ENCODE measurements at places on chromosomes 12 and 14.

GRCh38 chr12:94027561-94027960, 120.8 kb upstream of the PLXNC1 start:
- DNase-seq = no peak

- DNase-seq = no peak
Observed at GRCh38 chr14:97218691-97219430, 421.7 kb downstream of the VRK1 start.

- no peak for DNase-seq
Observed at GRCh38 chr12:76441016-76441415, 92.8 kb upstream of the BBS10 start.

GRCh38 chr14:60183741-60184140, 18.5 kb upstream of the DHRS7 start:
- no peak for DNase-seq

- no peak for DNase-seq
Observed at GRCh38 chr14:69879175-69880043, at the start of gene SMOC1. Gene SMOC1, plus strand, starts transcription at chr14:69879416. Its CDS starts 263 bp downstream, at chr14:69879679.

GRCh38 chr12:115864396-115864795, 413.1 kb downstream of the MED13L start:
- DNase-seq = no peak

GRCh38 chr12:27342536-27342935, 9.9 kb downstream of the BMAL2 start:
- DNase-seq = no peak

GRCh38 chr14:61418746-61419145, 97.4 kb downstream of the PRKCH start:
- no peak for DNase-seq

GRCh38 chr12:77401064-77401769, 335.8 kb upstream of the E2F7 start:
- no peak for DNase-seq

GRCh38 chr12:6943722-6944380, at the start of the genes C12orf57 and RNU7-1:
Gene C12orf57, plus strand, starts transcription at chr12:6944022. Its CDS starts 100 bp downstream, at chr12:6944122.
Gene RNU7-1, plus strand, starts transcription at chr12:6943816.
- peak; percentile 93 for DNase-seq

GRCh38 chr14:32209471-32209870, 6.4 kb upstream of the RNU6-8 start:
- DNase-seq = no peak

- peak; percentile 40 for DNase-seq
Observed at GRCh38 chr14:71400871-71401321, 493.6 kb downstream of the PCNX1 start.

- no peak for DNase-seq
Observed at GRCh38 chr14:57928732-57929131, 62.8 kb upstream of the SLC35F4 start.

- no peak for DNase-seq
Observed at GRCh38 chr14:105531088-105531893, 4.9 kb downstream of the TMEM121 start.

GRCh38 chr14:69320581-69321365, 60.8 kb downstream of the GALNT16 start:
- DNase-seq = no peak

DNA sequence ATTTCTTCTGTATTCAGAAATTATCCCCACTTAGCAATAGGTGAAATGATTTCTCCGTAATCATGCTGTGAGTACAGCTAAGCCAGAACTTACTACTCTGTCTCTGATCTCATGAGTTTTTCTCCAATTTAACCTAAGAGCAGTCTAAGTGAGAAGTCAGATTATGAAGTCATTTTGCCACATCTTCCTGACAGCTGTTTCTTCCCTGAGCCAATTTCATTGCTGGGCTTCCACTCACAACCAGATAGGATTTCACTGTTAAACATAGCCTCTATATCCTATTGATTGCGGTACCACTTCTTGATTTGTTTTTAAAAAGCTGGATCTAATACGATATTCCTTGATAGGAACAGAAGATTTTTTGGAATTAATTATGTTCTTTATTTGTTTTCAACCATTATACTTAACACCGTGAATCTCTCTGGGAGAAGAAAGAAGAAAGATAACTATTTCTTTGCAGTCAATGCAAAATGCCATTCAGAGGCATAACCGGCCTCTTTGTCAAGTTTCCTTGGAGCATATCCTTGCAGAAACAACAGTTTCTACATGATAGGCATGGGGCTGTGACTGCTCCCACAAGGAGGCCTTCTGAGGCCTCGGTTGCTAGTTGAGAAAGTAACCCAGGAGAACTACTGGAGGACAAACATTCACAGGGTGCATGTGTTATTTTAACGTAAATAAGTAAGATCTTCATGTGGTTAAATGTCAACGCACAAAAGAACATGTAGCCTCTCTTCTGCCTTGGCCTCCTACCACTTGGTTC, 212.2 kb downstream of the NPAS3 start:
- DNase-seq = no peak

DNA sequence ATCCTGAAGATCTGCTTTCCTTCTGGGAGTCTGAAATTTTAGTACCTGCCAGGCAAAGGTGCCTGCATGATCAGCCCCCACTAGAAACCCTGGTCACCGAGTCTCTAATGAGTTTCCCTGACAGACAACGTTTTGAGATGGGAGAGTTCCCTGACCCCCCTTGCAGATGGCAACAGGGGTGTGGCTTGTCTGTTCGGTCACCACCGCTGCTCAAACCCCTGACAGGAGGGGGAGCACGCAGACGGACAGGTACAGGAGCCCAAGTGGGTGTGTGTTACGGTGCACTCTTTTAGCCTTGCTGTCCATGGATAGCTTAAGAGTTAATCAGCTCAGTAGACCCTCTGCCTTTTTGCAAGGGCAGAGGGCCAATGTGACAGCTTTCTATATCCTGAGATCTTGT, 19.3 kb upstream of the CDKN3 start:
- no peak for DNase-seq

DNA sequence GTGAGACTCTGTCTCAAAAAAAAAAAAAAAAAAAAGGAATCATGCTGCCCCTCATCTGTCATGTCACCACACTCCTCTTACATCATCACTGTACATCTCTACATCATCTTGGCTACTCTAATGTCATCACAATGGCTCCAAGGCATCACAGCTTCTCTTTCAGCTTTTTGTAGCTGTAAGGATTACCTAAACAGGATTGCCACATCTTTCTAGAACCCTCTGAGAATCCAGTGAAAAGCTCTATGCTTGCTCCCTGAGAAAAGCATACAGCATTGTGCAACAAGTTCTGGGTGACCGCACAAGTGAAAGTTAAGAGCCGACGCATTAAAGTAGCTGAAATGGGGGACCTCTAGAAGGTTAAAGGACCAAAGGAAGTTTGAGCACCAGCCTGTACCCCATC, 272.5 kb downstream of the C12orf50 start:
- no peak for DNase-seq

DNA sequence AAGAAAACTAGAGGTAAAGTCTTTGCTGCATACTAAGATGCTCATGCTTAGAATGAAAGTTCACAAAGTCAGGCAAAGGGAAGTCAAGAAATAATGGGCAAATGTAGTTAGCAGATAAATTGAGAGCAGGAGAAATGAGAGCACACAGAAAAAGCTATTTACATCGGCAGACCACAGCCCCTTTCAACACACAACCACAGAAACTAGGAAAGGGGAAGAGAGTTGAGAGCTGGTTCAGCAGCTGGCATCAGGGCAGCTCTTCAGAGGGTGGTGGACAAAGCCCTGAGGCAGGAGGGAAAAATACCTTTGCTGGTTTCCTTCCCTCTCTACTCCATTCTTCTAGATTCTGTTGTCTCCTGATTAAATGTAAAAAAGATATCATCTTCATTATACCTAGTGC, 95.4 kb upstream of the ANO4 start:
- peak; percentile 7 for DNase-seq

GRCh38 chr12:82966001-82966559, 279.4 kb downstream of the TMTC2 start:
- no peak for DNase-seq

DNA sequence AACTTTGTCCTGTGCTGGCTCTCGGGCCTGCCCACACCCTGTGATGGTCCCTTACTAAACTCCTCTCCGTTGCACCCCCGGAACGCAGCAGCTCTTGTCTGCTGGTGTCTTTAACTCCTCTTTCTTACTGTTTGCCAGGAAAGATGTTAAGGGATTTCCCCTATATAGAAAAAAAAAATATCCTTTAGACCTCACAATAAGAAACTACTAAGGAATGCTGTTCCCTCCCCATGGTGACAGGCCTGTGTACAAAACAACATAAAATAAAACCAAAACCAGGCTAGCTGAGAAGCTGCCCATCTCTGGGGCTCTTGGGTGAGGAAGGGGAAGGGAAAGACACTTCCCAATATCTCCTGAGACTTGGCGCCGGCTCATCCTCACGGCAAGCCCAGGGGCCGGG, 95.4 kb downstream of the CHGA start:
- DNase-seq = no peak

DNA sequence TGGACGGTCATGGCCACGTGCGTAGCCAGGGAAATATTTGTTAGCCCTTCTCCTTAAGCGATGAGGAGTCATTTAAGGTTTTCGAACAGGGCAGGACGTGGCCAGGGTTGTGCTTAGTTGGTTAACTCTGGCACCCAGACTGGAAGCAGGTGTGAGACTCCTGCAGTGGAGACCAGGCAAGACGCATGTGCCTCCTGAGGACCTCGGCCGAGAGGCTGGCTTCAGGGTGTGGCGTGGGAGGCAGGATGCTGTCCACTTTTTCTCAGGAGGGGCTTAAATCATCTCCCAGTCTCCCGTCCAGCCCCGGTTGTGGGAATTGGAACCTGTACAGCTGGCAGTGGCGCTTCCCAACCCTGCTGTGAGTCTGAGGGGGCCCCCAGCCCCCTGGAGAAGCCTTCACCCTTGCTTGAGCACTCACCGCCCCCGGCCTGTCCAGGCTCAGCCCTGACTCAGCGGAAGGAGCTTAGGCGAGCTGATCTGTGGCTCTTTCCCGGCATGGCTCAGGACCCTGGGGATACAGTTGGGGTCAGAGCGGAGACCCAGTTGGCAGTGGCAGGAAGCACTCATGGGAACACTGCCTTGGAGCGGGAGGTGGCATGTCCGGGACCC, 46.3 kb upstream of the TSPAN9 start:
- DNase-seq = no peak

GRCh38 chr12:98374007-98374406, 141.4 kb upstream of the TMPO start:
- no peak for DNase-seq

- no peak for DNase-seq
Observed at GRCh38 chr12:128879898-128880764, 26.9 kb downstream of the GLT1D1 start.

DNA sequence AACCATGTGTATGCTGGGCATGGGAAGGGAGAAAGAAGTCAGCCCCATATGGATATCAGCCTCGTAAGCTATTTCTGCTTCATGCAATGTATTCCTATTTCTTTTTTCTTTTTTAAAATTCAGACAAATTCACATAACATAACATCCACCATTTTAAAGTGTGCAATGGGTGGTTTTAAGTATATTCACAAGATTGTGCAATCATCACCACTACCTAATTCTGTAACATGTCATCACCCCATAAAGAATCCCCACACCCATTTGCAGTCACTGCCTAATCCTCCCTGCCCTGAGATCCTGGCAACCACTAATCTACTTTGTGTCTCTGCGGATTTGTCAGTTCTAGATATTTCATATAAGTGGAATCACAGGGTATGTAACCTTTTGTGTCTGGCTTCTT, 9.5 kb downstream of the POMT2 start:
- DNase-seq = no peak

- DNase-seq = peak; percentile 7
Observed at GRCh38 chr12:89427508-89428156, 75.3 kb upstream of the DUSP6 start.

DNA sequence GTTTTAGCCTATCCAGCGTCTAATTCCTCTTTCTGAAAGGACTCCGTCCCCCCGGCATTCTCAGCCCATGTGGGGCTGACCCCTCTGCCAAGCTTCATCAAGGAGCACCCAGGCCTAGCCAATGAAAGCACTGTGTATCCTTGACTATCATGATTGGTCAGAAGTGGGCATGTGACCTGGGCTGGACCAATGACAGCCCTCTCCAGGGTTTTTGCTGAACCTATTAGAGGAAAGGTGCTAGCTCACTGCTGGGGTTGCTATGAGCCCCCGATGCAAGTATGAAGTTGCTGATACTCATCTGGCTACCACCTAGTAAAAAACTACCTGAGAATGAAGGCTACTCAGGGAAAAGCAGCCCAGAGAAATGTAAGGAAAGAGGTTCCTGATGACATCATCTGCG, 68.1 kb downstream of the LRRC74A start:
- DNase-seq = no peak

DNA sequence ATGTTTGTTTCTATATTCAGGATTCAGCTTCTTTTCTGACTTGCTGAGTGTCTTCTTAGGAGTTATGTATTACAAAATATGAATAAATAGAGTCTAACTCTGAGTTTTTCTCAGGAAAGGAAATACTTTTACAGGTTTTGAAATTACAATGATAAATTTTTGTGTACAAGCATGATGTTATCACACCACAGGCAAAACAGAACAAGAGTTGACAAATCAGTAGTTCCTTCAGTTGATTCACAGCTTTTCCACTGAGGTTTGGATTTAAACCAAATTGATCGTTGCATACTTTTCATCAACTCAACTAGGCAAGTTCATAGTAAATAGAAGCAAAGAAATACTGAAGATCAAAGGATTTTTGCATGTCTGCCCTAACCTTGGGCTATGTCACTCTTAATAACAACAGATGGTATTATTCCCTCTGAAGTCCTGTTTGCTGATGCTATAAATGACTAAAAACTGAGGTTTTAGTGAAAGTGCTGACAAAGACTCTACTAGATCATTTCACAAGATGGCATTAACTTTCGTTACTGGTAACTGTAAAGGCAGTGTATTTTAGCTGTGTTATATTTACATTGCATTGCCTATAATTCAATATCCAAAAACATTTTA, 520.2 kb downstream of the FLRT2 start:
- no peak for DNase-seq

- DNase-seq = no peak
Observed at GRCh38 chr14:105591052-105591451, 64.7 kb downstream of the TMEM121 start.

DNA sequence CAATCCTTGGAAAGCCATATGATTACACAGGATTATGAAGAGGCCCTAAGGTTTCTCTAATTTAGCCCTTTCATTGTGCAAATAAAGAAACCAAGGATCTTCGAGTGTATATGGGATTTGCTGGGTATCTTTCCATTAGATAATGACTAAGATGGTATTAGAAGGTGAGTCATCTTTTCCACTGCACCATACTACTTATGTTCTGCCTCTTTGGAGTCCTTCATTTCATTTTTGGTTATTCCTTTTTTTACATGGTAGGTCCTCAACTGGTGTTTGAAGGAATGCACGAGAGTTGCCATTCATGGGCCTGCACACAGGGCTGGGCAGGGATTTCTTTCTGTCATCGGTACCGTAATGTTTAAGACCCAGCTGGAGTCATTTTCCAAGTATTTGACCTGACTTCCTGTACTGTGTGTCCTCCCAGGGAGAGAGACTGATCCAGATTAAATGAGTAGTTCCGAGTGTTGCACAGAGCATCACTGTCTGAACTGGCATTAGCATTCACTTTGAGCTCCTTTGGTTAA, 85.7 kb downstream of the BORCS5 start:
- no peak for DNase-seq

- DNase-seq = no peak
Observed at GRCh38 chr14:102668291-102668873, 75.9 kb downstream of the RCOR1 start.
